ENCODE measurements at places on chromosomes 7 and 10.
A peak's percentile ranks its signal among the peaks of the same experiment; 100 is the strongest.

GRCh38 chr10:58593008-58593407 is 80.3 kb downstream of the BICC1 start:
- DNase-seq: no peak

DNA sequence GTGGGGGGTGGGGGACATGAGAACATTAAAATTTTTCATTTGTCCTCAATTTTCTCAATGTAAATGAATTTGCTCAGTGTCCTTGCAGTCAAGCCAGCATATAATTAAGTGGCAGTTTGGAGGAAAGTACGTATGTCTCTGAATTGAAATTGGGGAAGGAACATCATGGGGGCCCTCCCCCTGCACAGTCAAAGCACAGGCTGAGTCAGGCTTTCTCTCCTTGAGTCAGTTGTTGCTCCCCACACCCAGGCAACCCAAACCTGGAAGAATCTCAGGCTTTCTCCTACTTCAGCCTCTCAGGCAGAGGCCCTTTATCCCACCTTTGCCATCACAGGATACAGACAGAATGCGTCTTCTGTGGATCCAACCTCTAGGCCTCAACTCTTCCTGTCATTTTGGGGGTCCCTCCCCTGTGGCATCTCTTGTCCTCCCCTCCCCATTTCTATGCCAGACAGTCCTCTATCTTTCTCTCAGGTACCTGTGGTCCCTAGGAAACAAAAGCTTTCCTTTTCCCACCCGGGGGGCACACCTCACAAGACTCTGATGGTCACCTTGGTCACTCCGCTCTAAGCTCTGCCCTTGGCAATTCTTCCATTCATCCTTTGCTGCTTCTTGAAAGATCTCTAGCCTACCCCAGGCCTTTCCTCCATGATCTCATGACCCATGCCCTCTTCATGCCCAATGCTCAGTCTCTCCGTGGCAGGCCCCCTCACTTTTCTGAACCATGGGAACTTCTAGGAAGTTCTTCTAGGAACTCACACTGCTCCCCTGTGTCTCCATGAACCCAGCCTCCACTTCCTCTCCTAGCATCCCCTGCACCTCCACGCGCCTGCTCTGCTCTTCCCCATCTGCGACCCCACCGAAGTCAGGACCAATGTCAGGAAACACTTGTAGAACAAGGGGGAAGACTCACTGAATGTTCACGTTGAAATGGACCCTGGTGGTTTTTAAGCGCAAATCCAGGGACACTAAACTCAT is 40.4 kb downstream of the CREB3L2 start:
- no peak for DNase-seq

DNA sequence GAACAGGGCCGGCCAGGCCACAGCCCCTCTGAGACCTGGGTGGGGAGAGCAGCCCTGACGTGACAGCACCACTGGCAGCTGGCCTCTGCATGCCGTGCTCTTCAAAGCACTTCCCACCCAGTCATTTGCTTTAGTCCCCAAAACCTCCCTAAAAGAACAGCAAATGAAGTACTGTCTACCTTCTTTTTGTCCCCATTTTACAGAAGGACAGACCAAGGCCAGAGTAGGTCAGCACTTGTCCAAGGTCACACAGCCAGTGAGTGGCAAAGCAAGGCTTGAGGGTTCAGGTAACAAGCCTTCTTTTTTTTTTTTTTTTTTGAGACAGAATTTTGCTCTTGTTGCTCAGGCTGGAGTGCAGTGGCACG is 15.1 kb downstream of the ATP6V1F start:
- no peak for DNase-seq

DNA sequence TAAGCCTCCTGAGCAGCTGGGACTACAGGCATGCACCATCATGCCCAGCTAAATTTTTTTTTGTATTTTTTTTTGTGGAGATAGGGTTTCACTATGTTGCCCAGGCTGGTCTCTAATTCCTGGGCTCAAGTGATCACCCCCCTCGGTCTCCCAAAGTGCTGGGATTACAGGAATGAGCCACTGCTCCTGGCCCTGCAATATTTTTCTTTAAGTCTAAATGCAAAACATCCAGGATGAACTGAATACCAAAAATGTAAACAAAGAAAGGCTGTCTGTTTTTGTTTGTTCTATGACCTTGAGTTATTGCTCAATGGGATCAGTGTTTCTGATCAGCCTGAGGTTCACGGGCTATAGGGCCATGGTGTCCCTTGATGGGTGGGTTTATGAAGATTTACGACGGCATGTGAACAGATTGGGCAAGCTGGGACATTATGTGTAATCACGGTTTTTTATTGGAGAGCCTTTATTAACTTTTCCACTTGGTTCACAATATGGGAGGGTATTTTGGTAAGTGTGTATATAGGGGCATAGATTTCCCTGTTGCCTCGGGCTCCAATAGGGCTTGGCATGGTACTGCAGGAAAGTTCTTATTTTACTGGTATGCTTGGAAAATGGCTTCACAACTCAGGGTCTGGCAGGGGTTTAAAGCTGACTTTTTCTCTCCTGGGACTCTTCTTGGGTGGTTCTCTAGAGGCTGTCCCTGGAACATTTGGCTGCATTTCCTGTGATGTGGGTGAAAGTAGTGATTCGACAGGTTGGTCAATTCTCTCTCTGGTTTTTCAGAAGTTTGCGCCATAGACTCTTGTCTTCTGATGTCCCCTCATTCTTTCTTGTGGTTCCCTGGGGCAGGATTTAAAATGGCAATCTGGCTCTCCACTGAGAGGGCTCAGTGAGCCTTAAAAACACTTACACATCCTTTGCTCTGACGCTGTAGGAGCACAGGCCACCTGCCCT is 41.6 kb downstream of the MRPS33 start:
- no peak for DNase-seq

GRCh38 chr10:3233486-3233990 is 61.0 kb upstream of the PITRM1 start:
- DNase-seq: no peak

DNA sequence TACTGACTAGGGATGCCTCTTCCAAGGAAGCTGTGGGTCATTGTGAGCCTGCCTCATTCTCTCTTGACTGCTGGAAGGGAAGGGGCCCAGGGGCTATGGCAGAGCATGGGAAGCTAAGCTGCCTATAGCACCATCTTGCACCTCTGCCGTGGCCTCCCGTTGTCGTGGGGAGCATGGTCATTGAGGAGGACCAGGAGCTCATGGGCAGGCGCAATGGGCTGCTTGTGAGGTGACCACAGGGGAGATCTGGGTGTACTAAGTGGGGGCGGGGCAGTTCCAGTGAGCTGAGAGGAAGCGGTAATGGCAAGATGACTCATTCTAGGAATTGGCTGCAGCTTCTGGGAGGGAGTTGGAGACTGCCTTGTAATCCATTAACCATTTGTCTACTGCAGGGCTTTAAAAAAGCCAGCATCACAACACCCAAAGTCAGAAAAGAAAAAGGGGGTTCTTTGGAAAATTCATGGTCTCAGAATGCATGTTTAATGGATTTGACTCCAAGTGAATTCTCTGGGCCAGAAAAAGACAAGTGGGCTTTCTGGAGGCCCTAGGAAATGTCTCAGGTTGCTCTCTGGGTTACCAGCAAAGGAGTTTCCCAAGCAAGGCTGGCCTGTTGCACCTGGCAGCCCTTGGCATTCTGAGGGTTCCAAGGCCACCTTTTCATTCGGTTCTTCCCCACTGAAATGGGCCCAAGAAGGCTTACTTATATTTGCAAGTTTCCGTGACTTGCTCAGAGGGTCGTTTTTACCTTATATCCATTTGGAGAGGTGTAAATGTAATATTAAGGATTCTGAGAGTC is 3.6 kb downstream of the DUSP5 start:
- peak; percentile 28 for DNase-seq

- DNase-seq: no peak
Observed at GRCh38 chr7:151275813-151276577, 27.5 kb upstream of the SMARCD3 start.

DNA sequence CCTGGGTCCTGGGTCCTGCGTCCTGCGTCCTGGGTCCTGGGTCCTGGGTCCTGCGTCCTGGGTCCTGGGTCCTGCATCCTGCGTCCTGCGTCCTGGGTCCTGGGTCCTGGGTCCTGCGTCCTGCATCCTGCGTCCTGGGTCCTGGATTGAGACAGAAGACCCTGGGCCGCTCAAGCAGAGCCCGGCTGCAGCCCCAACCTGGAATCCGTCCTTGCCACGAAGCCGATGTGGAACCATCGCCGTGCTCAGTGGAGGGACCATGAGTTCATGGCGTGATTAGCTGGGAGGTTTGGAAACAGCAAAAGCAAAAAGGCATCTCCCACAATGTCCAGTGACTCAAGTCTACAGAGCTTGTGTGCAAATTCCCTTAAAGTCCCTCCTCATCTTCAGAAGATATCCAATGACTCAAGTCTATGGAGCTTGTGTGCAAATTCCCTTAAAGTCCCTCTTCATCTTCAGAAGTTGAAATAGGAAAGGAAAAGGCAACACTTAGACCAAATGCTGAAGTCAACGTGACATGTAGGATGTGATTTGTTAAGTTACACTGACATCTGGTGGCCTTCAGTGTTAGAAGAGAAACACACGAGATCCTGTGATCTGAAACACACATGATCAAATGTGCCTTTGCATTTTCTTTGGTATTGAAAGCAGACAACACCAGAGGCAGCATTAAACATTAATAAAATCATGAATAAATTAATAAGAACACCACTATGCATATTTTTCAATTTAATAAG is 179.9 kb downstream of the PTPRN2 start:
- DNase-seq: no peak

- no peak for DNase-seq
Observed at GRCh38 chr7:87447116-87447635, 28.3 kb downstream of the ABCB4 start.

- DNase-seq: no peak
Observed at GRCh38 chr7:37352974-37353948, 95.4 kb downstream of the ELMO1 start.

DNA sequence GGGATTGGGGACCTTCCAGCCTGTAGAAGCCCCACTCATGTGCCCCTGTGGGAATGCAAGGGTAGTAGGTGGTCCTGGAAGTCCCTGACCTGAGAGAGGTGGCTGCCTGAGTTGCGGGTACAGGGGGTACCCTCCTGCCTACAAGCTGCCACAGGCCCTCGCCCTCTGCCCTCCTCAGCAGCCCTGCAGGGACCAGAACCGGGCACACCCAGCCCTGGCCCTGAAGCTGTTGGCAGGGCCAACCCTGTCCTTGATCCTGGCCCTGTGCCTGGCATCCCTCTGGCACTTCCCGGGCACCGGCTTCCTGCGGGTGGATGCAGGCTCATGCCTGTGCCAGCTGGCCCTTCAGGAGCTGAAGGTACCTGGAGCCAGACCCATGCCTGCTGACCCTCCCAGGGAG is 54.9 kb upstream of the ELN start:
- no peak for DNase-seq

DNA sequence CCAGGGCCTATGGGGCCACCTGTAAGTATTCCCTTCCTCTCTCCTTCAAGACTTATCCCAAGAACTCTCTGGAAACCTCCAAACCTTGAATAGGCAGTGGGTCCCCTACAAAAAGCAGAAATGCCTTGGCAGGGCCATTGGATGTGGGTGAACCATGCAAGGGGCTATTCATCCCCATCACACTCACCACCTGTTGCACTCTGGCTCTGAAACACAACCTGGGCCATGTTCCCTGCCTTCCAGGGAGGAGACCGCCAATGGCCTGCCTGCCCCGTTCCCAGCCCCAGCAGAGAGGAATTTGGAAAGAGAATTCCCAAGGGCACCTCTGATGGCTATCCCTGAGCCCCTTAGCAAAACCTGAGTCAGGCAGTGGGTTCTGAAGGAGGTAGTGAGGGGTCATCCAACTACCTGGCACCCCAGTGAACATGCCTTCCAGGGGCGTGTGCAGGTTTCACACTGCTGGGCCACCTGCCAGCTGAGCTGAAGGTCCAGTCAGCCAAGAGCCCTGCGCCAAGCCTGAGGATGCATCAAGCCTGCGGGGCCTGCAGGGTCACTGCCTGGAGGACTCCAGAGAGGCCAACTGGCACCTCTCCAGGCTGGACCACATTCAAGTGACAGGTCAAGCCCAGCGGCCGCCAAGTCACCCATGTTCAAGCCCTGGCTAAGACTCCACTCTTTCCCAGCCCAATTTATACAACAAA is 101.3 kb downstream of the COL13A1 start:
- no peak for DNase-seq

DNA sequence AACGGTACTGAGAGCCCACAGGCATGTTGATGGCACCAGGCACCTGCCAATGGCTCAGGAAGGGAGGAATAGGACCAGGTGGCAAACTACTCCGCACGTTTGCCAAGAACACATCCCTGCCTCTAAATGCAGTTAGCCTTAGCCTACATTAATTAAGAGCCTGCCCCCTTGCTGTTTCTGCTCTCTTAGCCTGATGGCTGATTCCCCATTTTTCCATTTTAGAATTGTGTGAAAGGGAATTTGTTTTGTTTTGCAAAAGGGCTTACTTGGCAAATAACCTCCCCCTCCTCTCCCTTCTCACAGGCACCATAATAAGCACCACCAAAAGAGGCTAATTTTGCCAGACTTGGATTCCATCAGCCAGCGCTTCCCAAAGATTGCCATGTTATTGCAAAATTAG is 1203.2 kb downstream of the SORCS3 start:
- DNase-seq: no peak

DNA sequence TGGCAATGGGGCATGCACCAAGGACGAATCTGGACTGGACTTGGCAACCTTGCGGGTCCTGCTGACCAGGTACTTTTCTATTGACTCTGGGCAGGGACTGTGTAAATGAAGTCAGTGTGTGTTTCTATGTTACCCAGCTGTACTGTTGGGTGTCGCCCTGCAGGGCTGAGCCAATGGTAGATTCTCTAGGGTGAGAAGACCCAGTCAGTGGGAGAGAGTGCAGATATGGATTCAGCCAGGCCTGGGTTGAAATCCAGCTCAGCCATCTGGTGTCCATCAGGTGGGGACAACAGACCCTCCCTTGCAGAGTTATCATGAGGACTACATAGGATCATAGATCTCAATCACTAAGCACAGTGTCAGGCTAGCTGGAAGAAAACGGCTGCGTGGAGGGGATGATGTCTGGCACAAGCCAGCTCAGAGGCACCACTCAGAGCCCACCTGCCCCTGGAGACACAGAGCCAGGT is 4.9 kb upstream of the PPIF start:
- DNase-seq: no peak

DNA sequence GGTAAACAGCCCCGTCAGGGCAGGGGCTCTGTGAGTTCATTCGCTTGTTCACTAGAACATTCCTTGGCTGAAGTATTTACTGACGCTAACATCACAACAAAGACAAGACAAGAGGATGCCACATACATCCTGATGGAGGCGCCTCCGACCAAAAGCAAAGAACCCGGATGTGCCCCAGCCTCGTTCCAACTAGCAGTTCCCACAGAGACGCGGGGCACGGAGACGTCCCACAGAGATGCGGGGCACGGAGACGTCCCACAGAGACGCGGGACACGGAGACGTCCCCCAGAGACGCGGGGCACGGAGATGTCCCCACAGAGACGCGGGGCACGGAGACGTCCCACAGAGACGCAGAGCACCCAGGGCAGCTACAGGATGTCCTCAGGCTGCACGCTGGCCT is 35.4 kb upstream of the CFAP46 start:
- DNase-seq: no peak

- no peak for DNase-seq
Observed at GRCh38 chr7:26423436-26423835, 131.8 kb downstream of the SNX10 start.

GRCh38 chr10:107771066-107771465 is 606.6 kb upstream of the SORCS1 start:
- DNase-seq: no peak

- DNase-seq: no peak
Observed at GRCh38 chr10:23478570-23478969, 39.7 kb downstream of the OTUD1 start.

Measured in nucleus accumbens (tissue), 56 donors.